Hematopoietic multipotent progenitor cell (in vitro differentiated cells): ENCODE measurements at places on chromosomes 12 and 14.
A peak's percentile ranks its signal among the peaks of the same experiment; 100 is the strongest.

DNA sequence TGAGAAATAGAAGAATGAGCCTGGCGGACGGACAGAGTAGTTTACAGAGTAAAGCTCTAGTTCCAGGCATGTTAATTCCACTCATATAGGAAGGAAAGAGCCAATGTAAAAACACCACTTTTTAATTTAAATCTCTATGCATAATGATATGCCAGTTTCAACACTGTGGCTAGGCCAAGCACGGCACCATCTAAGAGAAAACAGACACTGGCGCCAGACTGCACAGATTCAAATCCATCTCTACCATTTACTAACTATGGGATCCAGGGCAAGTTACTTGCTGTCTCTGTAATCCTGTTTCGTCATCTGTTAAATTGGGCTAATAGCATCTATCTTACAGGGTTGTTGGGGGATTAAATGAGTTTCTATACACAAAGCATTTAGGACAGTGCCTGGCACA is 27.5 kb downstream of the RMST start:
- no peak for DNase-seq

DNA sequence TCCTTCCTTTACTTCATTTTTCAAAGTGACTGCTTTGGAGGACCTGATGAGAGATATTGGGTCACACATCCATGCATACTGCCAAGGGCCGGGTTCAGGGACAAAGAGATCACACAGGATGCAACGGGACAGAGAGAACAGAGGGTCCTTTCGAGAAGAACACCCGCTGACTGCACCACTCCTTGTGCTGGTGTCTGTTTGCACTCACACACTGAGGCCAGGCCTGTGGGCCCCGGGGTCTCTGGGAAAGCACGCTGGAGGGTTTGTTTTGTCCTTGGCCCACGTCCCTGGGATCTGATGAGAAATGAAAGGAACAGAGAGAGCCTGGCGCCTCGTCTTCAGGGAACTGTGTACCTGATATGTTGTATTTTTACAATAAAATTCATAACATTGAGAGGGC is 42.2 kb downstream of the PAH start:
- no peak for DNase-seq

- no peak for DNase-seq
Measured at GRCh38 chr14:89498878-89499277, 81.8 kb upstream of the FOXN3 start.

DNA sequence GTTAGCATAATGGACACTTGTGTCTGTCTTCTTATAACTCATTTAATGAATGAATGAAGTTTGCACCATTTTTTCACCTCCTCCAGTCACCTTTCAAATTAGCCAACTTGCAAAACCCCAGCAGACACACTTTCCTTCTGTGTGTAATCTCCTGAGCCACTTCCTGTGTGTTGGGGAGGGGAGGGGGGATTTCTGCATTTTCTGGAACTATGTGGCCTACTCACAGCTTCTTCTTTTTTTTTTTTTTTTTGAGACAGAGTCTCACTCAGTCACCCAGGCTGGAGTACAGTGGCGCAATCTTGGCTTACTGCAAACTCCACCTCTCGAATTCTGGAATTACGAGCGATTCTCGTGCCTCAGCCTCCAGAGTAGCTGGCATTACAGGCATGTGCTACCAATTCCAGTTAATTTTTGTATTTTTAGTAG is 4.1 kb upstream of the SERPINA1 start:
- peak; percentile 81 for DNase-seq

DNA sequence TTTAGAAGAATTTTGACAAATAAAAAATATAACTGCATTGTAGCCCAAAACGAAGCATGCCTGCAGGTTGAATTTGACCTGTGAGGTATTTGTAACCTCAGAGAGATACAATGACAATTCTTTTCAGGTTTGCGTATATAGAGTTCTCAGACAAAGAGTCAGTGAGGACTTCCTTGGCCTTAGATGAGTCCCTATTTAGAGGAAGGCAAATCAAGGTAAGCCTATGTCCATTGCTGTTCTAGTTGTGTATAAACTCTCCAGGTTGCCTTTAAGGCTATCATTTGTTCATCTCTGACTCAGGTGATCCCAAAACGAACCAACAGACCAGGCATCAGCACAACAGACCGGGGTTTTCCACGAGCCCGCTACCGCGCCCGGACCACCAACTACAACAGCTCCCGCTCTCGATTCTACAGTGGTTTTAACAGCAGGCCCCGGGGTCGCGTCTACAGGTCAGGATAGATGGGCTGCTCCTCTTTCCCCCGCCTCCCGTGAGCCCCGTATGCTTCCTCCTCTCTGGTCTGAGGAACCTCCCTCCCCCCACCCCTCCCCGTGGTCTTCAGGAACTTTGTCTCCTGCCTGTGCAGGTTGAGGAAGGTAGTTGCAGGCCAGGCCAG is 2.7 kb downstream of the PABPN1 start:
- no peak for DNase-seq

GRCh38 chr14:99244367-99244901 is 27.6 kb downstream of the BCL11B start:
- no peak for DNase-seq

GRCh38 chr14:58796242-58797009 is 158.7 kb downstream of the DACT1 start:
- DNase-seq = no peak

- no peak for DNase-seq
Measured at GRCh38 chr14:51823706-51824105, 36.7 kb upstream of the GNG2 start.

DNA sequence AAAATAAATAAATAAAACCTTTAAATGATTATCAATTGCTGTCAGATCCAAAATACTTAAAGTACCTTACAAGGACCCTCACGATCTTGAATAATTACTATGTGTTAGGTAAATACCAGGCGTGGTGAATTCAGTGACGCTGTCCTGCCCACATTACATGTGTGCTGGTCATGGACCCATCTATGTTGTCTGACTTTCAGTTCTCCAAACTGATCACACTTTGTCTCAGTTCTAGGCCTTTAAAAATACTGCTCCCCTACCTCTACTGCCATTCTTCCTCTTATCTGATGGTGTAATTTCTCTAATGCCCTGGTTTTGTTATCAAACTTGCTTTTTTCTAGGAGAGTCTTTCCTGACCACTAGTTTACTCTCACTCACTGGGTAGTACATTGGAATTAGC is 520.7 kb downstream of the TRHDE start:
- DNase-seq = no peak

- peak; percentile 66 for DNase-seq
Measured at GRCh38 chr12:52193991-52194390, 2.2 kb upstream of the KRT80 start.

DNA sequence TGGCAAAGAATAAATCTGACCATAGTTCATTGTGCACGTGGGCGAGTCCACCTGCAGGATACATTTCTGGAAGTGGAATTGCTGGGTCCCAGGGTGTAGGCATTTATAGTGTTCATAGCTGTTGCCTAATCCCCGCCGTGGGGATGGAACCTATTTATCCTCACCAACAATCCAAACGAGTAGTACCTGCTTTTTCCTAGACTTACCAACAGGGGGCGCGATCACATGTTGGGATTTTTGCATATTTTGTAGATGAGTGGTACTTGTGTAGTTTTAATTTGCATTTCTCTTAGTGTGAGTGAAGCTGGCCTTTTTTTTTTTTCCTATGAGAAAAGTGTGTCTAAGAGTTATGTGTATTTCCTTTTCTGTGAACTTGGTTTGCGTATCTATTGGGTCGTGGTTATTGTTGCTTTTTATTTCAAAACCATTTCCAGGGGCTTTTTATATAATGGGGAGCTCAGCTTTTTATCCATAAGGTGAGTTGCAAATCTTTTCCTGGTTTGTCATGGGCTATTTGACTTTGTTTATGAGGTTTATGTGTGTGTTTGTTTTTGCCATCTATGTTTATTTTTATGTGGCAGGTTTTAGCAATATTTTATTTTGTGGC is 67.2 kb downstream of the CCDC92 start:
- DNase-seq = peak; percentile 82

- no peak for DNase-seq
Measured at GRCh38 chr14:70934502-70935134, 27.4 kb downstream of the PCNX1 start.

DNA sequence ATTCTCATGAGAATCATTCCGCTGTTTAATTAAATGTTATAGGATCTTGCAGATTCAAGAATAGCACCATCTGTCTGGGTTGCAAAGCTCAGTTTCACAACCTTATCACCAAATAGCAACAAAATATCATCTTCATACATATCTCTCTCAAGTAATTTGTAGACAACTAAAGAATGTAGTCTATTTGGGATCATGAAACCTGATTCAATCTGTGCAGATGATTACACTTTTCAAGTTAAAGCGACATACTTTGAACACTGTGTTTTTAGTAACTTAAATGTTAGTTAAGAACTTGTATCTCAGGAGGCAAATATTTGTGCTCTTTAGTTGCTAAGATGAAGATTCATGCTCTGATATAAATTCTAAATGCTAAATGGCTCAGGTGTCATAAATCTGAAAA is 14.8 kb downstream of the MED13L start:
- DNase-seq = no peak

DNA sequence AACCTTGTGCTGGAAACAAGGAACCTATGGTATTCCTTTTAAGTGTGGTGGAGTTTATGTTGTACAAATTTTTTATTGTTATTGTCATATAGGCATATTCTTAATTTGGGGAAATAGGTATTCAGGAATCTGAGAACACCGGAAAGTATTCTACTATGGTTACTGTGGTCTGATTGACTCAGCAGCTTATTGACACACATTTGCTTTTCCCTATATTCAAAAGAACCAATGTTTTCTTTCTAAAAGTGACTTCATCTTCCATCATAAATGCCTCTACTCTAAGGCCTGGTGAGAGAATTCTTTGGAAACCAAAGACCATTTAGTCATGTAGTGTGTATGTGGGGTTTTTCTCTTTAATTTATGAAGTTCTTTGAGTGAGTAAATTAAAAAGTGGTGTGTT is 474.8 kb downstream of the TMTC2 start:
- no peak for DNase-seq
